NCI-H2081 treated with DMSO at 0.1 percent for 48 hours (cell line): ENCODE measurements at places on chromosomes 6 and 20.

DNA sequence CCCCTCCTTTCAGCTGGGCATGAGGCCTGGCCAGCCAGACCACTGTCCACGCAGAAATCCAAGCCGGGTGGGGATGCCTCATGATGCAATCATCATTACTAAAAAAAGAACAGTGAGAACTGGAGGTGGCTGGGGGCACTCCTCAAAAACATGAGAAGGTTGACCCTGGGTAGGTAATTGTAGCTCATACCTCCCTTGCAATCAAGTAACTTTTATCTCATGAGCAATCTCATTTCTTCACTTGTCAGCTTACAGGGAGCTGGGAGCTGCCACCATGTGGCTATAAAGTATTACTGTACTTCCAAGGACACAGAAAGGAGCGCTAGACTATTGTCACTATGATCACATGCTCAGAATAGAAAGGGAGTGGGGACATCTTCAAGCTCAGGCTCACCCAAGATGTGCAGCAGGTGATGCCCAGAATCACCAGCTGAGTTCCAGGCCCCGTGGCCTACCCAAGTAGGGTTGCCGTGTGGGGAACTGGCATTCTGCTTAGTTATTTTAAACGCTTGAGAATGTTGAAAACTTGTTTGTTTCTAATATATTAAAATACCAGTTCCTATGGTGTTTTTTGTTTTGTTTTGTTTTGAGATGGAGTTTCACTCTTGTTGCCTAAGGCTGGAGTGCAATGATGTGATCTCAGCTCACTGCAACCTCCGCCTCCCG, 3.0 kb upstream of the CDH26 start:
- DNase-seq, result no peak

DNA sequence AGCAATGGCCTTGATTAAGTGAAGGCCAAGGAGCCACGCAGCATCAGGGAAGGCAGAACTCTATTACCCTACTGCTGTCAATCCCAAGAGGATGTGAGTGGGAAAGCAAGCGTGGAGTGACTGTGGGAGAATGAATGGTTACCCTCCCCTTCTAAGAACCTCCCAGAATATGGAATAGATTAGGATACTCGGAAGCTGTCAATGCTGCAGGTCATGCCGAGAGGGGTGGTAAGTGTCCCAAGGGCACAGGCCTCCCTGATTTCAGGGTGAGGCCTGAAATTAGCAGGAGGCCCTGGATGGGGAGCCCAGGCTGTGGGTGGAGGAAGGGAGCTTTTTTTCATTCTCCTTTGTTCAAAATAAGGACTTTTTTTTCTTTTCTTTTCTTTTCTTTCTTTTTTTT, 179.9 kb upstream of the JAG1 start:
- DNase-seq, result no peak

DNA sequence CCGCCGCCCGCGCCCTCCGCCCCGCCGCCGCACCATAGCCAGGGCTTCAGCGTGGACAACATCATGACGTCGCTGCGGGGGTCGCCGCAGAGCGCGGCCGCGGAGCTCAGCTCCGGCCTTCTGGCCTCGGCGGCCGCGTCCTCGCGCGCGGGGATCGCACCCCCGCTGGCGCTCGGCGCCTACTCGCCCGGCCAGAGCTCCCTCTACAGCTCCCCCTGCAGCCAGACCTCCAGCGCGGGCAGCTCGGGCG, 1.5 kb downstream of the FOXC1 start:
- DNase-seq, result no peak

DNA sequence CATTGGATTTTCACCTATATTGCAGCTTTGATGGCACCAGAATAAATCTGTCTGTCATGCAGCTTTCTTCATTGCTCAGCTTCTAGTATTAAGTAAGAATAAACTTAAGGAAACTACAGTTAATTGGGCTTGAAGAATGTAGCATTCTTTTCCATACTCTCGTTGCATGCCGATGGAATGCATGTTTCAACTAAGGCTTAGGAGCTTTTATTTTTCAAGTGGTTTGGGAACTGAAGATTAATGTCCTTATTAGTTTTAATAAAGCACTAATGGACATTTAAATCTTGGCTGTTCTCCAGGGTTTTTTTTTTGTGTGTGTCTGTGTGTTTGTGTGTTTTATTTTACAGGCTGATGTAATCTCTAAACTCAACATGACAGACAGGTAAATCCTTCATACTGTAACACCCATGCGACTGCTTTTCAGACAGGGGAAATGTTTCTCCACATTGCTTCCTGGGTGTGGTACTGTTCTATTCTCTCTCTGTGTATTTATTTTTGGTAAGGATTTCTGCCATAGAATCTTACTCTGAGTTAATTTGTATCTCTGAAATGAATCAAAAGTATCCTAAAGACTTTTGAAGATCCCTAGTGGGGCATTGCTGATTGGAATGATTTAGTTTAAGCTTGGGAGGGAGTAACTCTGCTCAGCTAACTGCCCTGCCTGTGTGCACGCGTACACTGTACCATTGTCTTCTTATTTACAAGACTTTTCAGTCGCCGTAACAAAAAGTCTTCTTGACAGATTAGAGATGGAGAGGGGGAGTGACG, 38.0 kb downstream of the SLC9A8 start:
- no peak for DNase-seq

GRCh38 chr6:83592770-83593394, 80.5 kb downstream of the PRSS35 start:
- no peak for DNase-seq

GRCh38 chr20:12372557-12372956, 454.9 kb downstream of the BTBD3 start:
- peak; percentile 83 for DNase-seq
